ENCODE measurements at places on chromosomes 3 and 15.

GRCh38 chr3:147417551-147418295 is 8.6 kb downstream of the ZIC1 start:
- no peak for DNase-seq

GRCh38 chr3:177468816-177469215 is 271.5 kb upstream of the TBL1XR1 start:
- no peak for DNase-seq

DNA sequence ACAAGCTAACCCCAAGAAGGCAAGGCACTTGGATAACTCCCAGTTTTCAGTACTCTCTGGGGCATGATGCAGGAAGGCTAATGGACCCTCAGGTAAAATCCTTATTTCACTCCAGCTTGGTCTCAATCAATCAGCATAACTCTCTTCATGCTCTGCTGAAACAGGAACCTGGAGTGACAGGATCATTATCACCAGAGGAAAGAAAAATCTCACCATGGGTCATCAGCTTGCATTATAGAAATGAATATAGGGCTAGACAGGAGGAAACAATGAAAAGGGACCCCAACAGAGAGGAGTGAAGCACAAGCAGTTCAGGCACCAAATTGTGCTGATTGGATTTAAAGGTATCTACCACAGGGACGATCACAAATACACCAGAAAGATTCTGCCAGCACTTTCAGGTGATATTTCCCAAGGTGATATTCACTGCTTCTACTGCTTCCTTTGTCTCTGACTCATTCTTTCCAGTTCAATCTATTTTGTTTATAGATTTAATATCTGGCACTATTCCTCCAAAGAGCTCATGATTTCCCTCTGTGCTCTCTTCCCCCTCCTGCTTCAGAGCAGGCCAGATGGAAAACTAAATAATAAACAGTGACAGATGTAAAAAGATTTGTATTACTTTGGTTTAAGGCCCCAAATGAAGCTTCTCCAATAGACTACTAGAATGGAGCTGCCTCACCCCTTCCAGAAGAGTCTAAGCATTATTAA is 22.9 kb upstream of the THUMPD3 start:
- DNase-seq, result no peak

- DNase-seq, result no peak
Observed at GRCh38 chr3:188299708-188300107, 145.8 kb downstream of the LPP start.

DNA sequence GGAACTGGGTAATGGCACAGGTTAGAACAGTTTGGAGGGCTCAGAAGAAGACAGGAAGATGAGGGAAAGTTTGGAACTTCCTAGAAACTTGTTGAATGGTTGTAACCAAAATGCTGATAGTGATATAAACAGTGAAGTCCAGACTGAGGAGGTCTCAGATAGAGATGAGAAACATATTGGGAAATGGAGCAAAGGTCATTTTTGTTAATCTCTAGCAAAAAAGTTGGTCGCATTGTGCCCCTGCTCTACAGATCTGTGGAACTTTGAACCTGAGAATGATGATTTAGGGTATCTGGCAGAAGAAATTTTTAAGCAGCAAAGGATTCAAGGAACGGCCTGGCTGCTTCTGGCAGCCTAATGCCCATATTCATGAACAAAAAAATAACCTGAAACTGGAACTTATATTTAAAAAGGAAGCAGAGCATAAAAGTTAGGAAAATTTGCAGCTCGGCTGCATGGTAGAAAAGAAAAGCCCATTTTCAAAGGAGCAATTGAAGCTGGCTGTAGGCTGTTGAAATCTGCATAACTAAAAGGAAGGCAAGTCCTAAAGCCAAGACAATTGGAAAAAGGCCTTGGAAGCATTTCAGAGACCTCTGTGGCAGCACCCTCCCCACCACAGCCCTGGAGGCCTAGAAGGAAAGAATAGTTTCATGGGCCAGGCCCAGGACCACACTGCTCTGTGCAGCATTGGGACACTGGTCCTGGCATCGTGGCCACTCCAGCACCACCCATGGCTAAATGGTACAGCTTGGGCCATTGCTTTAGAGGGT is 182.6 kb upstream of the CD96 start:
- DNase-seq, result no peak

DNA sequence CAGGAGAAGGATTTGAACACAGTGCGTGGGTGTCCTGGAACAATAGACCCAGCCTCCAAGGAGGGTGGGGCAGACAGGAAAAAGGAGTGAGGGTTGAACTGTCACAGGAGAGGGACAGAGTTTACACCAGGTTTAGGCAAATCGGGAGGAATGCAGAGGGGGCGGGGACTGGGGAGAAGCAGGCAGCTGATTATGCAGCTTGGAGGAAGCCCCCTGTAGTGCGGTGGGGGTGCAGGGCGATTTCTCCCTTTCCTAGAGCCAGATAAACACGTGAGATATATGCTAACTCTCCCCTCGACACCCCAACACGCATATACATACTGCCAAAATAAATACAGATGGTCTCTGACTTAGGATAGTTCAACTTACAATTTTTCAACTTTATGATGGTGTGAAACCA is 108.6 kb upstream of the PRR20G start:
- no peak for DNase-seq

DNA sequence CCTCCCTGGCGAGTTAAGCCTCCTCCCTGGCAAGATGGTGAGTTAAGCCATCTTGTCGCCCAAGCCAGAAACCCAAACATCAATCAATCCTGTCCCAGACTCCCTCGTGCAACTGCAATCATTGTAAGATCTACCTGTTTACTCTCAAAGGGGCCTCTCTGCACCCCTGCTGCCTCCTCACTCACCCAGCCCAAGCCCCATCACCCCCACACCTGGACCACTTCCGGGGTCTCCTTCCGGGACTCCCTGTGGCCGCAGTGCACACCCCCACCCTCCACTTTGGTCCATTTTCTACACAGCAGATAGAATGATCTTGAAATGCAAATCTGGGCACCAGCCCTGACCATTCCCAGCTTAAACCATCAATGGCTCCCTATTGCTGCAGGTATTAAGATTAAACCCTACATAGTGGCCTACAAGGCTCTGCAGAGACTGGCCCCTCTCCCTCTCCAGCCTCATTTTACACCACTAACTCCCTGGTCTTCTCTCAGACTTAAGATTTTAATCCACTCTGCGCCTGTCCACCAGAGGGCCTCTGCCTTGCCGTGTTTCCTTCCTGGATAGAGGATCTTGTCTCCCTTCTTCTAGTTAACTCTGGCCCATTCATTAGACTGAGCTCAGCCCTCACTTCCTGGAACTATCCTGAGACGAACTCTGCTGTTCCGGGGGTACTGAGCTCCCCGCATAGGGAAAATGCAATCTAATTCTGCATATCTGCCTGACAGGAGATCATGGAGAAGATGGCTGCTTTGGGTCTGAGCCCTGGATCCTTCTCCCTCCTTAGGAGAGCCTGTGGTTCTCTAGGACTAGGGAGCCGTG is 41.9 kb upstream of the SLC6A1 start:
- DNase-seq, result no peak

GRCh38 chr3:48042071-48042760 is 26.0 kb upstream of the MAP4 start:
- no peak for DNase-seq

- no peak for DNase-seq
Observed at GRCh38 chr3:99016452-99016851, 115.0 kb upstream of the DCBLD2 start.

- DNase-seq, result no peak
Observed at GRCh38 chr15:82986442-82986780, 401 bp downstream of the RAMAC start.

DNA sequence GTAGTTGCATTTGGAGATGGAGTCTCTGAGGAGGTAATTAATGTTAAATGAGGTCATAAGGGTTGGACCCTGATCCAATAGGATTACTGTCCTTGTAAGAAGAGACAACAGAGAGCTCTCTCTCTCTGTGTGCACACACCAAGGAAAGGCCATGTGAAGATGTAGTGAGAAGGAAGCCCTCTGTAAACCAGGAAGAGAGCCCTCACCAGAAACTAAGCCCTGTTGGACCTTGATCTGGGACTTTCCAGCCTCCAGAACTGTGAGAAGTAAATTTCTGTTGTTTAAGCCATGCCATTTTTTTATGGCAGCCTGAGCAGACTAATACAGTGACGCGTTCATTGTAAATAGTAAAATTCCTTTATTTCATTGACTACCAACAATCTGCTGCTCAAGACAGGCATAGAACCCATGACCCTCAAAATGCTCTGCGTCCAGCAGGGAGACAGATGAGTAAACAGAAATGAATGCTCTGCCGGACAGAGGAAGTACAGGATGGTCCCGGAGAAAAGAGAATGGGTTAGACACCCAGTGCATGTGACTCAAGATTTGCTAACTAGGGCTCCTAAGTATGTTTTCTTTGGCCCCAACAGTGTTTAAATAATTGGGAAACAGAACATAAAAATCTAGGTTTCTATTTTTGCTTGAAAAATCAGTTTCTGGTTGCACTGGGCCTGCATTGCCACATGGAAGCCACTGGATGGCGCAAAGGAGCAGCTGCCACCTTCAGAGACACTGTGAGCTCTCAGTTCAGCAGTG is 37.9 kb upstream of the TNFAIP8L3 start:
- peak; percentile 67 for DNase-seq

GRCh38 chr15:75007216-75007615 is 11.9 kb downstream of the SCAMP5 start:
- DNase-seq, result no peak

GRCh38 chr15:26115229-26115943 is 252.3 kb upstream of the ATP10A start:
- no peak for DNase-seq

DNA sequence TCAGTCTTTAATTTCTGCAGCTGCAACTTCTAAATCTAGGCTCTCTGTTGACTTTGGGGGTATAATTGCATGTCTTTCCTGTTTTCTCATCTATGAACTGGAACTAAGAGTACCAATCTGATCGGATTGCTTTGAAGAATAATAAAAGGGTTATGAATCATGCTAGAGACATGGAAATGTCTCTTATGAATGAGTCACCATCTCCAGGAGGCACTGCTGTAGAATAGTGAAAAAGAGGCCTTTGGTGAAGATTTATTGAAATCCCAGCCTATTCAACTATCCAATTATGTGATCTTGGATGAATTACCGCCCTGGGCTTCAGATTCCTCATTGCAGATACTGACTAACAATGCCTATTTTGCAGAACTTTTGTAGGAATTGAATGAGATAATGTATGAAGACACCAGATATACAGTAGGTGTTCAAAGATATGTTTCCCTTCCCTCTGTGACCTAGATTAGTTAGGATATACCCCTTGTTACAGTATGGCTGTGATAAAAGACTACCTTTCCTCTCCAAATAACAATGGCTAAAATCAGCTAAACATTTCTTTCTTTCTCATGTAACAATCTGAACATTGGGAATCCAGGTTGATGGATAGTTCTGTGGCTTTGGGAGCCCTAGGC is 11.5 kb upstream of the CMTM8 start:
- DNase-seq, result no peak

DNA sequence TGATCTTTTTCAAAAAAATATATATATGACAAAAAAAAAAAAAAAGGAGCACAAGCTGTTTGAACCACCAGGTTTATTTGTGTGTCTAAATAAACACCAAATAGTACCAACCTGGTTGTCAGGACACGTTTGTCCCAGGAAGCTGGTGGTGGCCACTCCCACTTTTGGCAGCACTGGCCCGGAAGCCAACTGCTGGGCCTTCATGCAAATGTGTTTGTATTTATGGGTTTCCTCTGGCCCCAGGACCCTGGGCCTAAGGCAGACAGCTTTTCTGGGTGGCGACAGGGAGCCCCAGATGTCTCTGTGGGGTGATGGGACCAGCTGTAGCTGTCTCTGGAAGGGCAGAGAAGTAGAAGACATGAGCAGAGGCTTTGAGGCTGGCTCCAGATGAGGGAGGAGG is 31.6 kb downstream of the PRKCD start:
- DNase-seq, result no peak

GRCh38 chr3:50316657-50317242 is 5.8 kb downstream of the HYAL2 start:
- no peak for DNase-seq

DNA sequence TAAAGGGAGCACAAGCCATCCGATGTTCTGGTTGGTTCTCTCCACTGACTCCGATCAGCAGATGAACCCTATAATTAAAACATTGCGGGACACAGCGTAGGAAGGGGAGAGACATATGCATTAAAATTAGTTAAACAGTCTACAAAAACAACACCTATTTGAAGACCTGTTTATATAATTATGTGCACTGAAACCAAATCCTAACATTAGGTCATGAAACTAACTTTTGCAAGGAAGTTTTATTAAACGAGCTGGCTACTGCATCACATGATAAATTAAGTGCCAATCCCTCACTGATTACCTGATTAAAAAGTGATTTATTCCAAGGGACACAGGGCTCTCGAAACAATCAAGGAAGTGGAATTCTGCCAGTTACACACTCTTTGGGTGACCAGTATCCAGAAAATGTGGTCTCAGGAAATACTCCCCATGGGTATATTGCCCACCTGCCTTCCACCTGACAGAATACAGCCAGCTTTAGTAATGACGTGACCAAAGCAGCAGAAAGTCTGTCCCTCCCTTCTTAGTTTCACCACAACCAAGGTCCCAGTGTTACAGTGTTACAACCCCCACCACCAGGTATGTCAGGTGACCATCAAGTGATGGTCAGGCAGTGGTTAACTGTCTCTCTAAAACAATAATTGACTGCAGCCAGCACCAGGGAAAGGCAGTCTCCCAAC is 69.5 kb downstream of the HERC1 start:
- DNase-seq, result no peak

Measured in right atrium auricular region (tissue), 2 donors.